ENCODE measurements at places on chromosomes 7 and 10.

DNA sequence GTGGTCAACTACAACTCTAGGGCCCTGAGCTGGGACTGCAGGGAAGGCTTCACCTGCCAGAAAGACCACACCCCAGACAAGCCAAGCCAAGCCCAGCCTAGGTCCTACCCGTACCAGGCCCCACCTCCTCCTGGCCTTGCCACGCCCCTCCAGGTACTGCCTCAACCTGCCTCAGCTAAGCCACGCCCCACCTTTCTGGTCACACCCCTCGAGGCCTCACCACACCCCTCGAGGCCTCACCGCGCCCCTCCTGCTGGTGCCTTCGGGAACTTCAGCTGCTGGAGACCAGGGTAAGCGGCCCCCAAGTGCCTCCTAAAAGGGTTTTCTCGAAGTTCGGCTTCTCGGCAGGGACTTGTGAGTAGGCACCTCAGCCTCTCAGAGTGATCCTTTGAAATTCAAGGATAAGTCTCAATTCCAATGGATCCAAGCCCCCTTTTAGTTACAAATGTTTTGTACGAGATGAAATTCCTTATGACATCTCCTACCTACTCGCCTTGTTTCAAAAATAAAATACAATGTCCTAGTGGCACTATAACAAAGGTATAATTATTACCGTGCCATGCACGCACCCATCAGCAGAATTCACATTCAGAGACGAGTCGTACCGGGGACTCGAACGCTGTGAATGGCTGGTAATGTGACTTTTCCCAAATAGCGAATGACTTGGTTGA, 171.2 kb downstream of the ARHGAP21 start:
- DNase-seq = peak; percentile 22

DNA sequence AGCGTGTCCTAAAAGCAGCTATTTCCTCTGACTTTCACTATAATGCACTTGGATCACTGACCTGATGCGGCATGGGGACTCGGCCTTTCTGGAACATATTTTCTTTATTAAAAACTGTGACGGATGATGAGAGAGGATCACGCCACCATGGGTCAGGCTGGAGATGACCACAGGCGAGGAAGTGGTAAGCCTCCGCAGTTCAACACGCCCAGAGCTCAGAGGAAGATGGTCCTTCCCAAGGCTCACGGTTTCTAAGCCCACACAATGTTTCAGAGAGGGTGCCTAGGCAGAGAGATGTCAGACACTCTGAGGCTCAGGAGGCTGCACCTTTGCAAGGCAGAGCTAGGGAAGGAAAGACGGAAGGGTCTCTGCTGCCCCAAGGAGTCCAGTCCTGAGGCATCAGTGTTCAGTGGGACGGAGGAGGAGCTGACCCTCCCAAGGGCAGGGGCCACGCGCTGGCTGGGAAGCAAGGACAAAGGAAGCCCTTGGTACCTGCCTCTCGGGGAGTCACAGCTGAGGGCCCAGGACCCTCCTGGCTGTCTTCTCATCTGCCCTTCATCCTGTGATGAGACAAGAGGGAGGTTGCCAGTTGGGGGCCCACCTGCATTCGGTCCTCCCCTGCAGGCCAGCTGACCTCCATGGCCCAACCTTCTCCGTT, 9.5 kb downstream of the CHST15 start:
- no peak for DNase-seq

DNA sequence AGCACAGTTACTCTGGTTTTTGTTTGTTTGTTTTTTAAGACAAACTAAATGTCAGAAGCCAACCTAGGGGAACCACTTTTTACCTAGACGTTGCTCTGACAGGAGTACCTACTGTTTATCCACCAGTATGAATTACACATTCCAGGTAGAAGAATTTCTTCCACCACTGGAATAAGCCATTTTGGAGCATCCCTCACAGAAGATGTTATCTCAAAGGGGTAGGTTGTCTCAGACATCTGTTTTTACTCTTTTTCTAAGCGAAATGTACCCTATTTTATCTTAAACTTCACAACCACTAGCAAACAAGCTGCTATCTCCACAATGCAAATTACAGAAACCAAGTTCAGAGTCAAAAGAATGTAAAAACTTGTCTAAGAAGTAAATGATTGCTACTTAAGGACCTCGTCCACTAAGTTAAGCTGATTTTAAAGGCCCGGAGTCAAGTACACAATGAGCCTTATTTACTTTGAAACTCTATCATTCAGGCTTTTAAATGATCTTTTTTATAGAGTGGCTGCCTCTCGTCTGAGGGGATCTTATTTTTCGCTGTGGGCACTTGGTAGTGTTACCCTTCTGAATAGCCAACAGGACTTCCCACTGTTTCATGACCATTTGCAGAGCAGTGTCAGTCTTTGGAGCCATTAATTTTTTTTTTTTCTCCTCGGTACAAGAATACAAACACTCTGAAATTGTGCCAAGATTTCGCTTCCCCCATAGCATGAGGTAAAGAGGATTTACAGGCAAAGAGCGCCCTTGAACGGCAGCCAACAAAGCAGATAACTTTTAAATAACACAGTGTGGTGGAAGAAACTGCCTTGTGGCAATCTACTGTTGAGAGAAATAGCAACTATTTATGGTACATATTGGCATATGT, 15.7 kb upstream of the ARMC3 start:
- peak; percentile 64 for DNase-seq

- DNase-seq = no peak
Observed at GRCh38 chr10:88896372-88896993, 16.4 kb downstream of the STAMBPL1 start.

DNA sequence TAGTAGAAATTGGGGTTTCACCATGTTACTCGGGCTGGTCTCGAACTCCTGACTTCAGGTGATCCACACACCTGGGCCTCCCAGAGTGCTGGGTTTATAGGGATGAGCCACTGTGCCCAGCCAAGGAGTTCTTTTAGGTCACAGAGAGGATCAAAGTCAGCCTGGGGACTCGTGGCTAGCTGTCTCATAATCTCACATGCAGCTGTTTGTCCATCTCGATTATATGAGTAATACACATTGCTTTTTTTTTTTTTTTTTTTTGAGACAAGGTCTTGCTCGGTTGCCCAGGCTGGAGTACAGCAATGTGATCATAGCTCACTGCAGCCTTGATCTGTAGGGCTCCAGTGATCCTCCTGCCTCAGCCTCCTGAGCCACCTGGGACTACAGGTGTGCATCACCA, 2.2 kb downstream of the IFT22 start:
- DNase-seq = no peak

GRCh38 chr10:72104472-72105097, 16.2 kb upstream of the SPOCK2 start:
- no peak for DNase-seq

GRCh38 chr7:17236603-17237002, 61.8 kb upstream of the AHR start:
- no peak for DNase-seq

- no peak for DNase-seq
Observed at GRCh38 chr10:97648562-97649404, 8.3 kb downstream of the PI4K2A start.

- no peak for DNase-seq
Observed at GRCh38 chr7:151869455-151869854, 7.5 kb downstream of the PRKAG2 start.

DNA sequence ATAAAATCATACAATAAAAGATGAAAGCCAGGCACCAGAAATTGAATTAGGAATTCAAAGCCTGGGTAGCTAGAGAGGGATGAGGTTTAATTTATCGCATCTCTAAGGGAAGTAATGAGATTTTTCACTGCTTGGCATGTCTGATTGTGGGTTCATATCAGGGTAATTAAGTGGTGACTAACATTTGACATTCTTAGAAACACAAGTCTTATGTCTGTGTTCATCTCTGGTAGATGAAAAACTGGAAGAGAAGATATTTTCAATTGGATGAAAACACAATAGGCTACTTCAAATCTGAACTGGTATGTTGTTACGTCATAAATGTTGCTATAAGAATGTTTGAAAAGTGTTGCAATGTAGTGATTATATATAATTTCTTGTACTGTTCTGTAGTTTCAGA, 36.8 kb upstream of the ARMS2 start:
- DNase-seq = no peak

- no peak for DNase-seq
Observed at GRCh38 chr10:34544400-34544799, 270.7 kb downstream of the PARD3 start.

DNA sequence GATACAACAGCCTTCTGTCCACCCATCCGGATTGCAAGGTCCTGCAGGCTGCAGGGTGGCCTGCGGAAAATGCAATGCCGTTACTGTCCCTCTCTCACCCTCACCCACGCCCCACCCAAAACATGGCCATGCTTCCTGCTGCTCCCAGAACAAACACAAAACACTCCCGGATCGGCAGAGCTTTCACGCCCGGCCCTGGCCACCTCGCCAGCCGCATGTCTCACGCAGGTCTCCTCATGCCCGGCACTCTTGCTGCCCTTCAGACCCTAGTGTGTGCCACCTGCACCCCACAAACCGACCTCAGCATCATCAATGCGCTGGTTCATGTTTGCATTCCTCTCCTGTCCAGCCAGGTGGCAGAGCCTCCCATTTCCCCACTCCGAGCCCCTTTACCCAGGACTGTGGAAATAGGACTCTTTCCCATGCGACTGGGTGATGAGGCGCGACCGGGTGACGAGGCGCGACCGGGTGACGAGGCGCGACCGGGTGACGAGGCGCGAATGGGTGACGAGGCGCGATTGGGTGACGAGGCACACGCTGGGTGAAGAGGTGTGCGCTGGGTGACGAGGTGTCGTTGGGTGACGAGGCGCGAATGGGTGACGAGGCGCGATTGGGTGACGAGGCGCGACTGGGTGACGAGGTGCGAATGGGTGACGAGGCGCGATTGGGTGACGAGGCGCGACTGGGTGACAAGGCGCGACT, 8.9 kb upstream of the NOM1 start:
- no peak for DNase-seq

DNA sequence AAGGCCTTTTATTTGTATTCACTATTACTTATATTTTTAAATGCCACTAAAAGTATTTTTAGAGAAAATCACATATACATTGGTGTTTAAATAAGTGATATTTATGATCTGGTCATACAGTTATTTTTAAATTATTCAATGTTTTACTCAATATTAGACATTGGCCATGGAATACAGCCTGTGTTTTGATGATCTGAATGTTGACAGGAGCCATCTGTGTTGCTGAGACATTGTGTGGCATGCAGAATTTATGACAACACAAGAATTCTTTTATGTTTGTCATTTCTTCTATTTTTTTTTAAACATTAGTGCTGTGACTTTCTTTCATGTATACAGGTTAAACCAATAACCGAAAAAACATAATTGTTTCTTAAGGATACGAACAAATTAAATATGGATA, 156.2 kb downstream of the CCSER2 start:
- DNase-seq = no peak

GRCh38 chr10:44939691-44940401, 19.8 kb upstream of the RASSF4 start:
- no peak for DNase-seq

DNA sequence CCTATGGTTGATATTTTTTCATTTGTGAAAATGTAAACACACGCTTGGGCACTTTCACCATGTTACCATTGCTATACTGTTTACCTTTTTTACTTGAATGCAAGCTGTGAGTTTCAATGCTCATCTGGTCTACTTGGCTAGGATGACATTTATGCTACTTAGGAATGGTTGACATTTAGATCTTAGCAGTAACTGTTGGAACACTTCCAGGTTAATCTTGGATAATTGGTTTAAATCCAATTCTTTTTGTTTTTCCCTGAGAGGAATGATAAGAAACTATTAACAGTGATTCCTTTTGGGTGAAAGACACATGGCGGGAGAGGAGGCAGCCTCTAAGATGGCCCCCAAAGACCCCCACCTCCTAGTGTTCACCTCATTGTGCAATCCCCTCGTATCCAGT, 51.4 kb upstream of the AMPH start:
- DNase-seq = peak; percentile 46
